ENCODE measurements at places on chromosomes 3 and 15.

- DNase-seq = no peak
Observed at GRCh38 chr3:102887431-102887830, 452.6 kb downstream of the ZPLD1 start.

DNA sequence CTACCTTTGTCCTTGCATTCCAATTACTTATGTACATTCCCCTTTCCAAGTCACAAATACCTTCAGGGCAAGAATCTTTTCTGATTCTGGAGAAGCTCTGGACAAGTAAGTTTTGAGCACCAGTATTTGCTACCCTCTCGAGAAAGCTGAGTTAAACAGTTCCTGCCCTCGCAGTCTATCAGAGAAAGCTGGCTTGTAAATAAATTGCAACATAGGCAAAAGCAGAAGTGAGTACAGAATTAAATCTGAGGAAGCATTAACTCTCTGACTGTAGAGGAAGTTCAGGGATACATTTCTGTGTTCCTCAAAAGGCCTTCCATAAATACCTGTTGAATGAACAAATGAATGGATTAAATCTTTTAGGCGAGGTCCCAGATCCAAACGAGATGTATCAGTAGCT lies 1.2 kb downstream of the OSBPL11 start:
- DNase-seq = no peak

DNA sequence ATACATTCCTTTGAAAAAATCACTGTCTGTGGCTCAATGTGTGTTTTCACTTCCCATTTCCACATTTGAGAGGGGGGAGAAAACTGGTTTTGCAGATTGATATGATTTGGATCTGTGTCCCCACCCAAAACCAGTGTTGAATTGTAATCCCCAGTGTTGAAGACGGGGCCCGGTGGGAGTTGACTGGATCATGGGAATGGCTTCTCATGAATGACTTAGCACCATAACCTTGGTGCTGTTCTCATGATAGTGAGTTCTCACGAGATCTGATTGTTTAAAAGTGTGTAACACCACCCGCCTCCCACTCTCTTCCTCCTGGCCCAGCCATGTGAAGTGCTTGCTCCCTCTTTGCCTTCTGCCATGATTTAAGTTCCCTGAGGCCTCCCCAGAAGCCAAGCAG lies 16.1 kb downstream of the TMEM207 start:
- no peak for DNase-seq

DNA sequence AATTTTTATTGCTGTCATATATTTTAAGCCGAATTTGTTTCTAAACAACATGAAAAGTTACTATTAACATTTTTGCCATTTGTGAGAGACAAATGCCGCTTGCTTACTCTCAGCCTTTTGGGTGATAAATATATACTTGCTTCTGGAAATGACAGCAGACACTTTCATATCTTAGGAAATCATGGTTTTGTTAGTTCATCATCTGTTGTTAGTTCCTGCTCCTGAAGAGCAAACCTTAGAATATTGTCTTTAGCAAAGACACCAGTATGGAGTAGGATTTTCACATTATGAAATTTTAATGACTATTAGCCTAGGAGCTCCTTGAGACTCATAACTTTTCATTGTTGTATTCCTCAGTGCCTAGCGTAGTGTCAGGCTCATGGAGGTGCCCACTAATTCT lies 36.0 kb downstream of the RAB8B start:
- DNase-seq = no peak

- no peak for DNase-seq
Observed at GRCh38 chr3:43895573-43895972, 204.8 kb downstream of the ABHD5 start.

GRCh38 chr15:68559345-68560310 lies 19.2 kb upstream of the CORO2B start:
- peak; percentile 54 for DNase-seq

DNA sequence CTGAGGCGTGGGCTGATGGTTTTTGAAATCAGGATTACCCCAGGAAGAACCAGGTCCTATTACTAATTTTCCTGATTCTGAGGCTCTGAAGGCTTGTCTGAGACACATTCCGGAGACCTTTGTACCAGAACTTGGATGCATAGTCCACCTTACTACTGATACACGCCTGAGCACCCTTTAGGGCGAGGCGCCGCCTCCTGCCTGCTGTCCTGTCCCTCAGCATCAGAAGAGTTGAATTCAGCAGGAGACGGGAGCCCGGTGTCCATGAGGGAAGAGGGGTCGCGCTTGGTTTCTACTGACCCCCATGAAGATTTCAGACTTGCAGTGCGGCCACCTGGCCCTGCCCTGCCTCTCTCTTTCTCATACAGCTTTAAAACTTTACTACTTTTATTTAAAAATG lies 49.9 kb downstream of the KLF13 start:
- DNase-seq = no peak

GRCh38 chr3:130425484-130425883 lies 80.0 kb downstream of the COL6A5 start:
- DNase-seq = no peak

DNA sequence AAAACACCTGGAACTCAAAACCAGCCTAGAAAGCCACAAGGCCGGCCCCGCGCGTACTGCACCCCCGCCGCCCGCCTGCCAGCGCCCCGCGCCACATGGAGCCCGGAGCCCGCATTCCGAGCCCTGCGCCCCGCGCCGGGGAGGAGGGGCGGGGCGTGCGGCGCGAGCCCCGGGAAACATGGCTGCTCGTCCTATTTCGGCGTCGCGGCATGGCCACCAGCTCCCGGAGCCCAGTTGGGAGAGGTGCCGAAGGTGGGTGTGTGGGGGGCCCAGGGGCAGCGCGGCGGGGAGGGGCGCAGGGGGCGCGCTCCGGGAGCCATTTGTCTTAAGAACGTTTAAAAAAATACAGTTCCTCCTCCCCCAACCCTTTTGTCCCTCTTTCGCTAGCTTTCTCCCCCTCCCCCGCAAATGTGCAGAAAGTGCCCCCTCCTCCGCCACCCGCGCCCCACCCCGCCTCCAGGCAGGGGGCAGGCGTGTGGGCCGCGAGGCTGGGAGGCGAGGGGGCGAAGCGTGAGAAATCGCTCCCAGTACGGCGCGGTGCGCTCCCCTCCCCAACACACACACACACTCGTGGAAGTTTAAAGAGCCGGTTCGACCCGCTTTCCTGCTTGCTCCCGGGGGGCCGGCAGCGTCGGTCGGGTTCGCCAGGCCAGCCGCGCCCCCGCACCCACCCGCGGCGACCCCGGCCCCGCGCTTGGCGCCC lies 2.5 kb downstream of the ANP32A start:
- peak; percentile 51 for DNase-seq

DNA sequence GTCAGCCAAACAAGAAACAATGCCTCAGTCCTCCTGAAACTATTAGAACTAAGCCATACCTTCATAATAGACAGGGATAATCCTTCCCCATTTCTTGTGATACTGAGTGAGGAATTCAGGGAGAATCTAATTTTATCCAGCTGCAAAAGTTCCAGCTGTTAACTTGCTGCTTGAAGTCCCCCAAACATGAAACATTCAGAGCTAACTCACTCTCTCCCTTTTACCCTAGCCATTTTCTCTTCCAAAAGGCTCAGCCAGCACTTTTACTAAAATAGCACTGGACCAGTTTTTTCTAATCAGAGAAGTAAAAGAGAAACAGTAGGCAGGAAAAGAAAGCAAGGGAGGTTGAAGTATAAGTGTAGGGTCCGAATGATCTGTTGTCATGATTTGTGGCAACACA lies 268.1 kb downstream of the TAFA4 start:
- no peak for DNase-seq

- DNase-seq = no peak
Observed at GRCh38 chr15:86138798-86139197, 59.1 kb downstream of the AGBL1 start.

- DNase-seq = no peak
Observed at GRCh38 chr15:77599899-77600298, 32.8 kb downstream of the LINGO1 start.
